Activated T-cell treated with anti-CD3 and anti-CD28 coated beads for 24 hours (primary cell): ENCODE measurements at places on chromosomes 6 and 20.

DNA sequence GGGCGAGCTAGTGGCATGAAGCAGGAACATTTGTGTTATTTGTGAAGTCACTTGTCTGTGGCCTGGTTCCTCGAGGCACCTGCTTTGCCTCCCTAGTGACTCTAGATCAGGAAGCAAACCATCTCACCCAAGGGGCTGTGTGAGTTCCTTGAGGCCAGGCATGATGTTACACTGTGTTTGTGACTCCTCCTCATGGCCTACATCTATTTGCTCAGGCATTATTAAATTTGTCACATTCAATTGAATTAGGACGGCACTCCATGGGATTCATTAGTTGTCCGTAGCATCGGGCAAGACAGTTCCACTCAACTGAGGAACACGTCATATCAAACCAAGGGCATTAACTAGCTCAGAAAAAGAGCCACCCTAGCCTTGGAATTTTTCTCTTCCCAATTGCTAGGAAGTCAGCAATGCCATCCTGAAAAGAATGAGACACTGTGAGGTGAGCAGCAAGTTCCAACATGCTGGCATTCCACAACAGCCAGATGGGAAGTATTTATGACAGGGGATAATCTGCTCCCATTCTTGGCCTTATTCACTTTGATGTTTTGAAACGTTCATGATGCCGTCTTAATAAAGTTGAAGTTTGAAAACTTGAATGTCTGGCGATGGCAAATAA is 17.2 kb downstream of the TMEM200A start:
- no peak for DNase-seq

- DNase-seq, result no peak
Observed at GRCh38 chr20:31923388-31924331, 28.2 kb downstream of the PDRG1 start.

DNA sequence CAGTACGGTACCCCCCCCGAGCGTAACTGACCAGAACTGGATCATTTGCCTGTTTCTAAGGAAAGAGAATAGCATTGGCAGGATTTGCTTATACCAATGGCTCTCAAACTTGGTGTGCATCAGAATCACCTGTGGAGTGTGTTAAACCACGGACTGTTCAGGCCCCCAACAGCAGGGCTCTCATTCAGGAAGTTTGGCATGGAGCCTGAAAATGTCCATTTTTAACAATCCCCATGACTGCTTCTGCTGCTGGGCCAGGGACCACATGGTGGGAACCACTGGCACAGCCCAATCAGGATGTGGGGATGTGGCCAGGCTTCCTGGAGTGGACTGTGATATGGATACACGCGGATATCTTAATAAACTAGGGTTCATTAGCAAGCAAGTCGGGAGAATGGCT is 53.9 kb downstream of the GTF2H5 start:
- DNase-seq, result no peak

GRCh38 chr6:30781395-30781742 is 37.0 kb upstream of the IER3 start:
- DNase-seq, result no peak

DNA sequence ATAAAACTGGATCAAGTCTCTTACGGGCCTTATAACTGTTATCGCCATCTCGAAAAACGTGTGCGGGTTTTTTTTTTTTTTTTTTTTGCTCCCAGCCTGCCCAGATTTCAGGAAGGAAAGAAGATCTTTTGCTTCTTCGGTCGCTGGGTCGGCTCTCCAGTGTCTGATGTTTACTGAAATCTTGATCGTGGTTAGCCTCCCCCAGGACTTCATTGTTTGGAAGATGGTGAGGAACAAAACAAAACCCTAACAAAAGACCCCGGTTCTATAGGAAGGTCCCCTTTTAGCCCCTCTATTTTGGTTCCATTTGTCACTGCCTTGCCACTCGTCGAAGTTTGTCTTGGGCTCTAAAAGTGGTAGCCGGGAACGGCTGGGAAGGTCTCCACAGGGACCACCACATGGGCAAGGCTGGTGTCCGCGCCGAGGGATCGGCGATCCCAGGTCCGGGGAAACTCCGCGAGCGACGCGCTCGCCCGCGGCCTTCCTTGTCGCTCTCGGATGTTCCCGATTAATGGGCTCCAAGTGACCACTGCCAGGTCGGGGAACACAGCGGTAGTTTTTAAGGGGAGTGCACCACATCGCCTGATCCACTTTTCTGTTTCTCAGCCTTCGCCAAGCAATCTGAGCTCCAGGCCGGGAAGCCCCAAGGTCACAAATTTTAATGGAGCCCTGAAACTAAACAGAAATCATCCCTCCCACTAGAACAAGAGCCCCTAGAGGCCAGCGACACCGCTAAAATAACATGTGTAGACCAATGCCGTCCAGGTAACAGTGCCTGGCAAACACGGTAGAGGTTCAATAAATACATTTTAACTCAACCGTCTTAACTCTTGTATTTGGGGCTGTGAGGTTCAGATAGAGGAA is 27.0 kb downstream of the TRIM27 start:
- peak; percentile 11 for DNase-seq

DNA sequence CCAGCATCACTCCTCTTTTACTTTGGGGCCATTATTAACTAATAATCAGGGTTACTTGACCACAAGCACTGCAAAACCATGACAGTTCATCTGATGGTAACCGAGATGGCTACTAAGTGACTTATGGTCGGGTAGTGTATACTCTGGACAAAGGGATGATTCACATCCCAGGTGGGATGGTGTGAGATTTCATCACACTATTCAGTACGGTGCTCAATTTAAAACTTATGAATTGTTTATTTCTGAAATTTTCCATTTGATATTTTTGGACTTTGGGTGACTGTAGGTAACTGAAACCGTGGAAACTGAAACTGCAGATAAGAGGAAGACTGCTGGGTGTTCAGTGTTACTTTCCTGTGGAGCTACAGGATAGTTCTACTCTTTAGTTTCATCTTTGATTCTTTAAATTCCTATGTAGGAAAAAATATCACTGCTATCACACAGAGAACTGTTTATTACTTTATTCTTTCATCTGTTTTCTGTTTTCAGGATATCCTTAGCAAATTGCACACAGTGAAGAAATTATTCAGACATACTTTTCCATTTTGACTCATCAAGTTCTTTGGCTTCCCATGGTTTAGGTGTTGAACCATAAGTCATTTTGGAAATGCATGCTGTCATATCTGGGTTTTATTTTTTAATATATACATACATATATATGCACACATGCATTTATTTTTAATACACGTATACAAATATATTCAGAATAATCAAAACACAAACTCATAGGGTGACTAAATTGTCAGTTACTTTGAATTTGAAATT is 59.1 kb upstream of the C20orf144 start:
- no peak for DNase-seq
